ENCODE measurements at places on chromosomes 7 and 10. TPM values are rescaled to one million over a fixed set of nuclear protein-coding genes. Genes with fewer than 3 reads are reported as not detected.

DNA sequence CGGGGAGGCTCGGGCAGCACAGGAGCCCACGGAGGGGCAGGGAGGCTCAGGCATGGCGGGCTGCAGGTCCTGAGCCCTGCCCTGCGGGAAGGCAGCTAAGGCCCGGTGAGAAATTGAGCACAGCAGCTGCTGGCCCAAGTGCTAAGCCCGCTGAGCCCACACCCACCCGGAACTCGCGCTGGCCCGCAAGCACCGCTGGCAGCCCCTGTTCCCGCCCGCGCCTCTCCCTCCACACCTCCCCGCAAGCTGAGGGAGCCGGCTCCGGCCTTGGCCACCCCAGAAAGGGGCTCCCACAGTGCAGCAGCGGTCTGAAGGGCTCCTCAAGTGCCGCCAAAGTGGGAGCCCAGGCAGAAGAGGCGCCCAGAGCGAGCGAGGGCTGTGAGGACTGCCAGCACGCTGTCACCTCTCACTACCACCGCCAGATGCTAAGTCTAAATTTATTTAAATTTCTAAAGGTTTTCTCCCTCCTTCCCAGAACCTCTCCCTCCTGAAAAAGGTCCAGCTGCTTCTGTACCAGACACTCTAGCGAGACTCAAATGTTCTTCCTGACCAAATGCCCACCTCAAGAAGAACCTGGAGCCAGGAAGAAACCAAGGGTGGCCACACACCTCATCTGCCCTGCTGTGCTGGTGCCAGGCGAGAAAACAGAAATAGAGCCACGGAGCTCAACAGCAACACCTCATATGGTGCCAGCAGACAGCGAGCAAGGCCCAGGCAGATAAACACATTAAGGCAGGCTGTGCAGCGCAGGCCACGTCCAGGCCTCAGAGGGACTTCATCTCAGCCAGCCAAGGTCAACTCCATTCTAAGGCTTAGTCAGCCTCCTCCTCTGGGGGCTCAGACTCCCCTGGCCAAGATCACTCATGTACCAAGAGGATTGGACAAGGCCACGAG, 47.0 kb downstream of the KCNMA1 start:
- DNase-seq: no peak

- DNase-seq: no peak
These were observed 36.0 kb downstream of the DPYSL4 start for GRCh38 chr10:132222726-132223125.

Gene CDH23
- total RNA-seq: 5.9 TPM

Gene PTF1A
- not detected for total RNA-seq

Gene BUD23
- 203 TPM for total RNA-seq

DNA sequence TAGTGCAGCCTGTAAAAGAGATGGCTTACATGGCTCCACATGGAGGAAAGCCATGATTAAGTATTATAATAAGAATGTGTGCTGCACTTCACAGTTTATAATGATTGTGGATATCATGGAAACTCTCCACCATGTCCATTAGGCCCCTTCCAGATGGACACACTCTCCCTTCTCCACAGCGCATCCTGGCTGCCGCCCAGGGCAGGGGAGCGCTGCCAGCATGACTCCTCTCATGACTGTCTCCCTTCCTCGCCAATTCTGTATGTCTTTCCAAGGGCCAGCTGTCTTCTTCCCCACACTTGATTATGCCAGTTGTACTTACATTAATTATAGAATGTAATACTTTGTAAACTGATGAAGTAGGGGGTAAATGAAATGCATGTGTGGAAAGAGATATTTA, 259.3 kb upstream of the TMEM72 start:
- peak; percentile 65 for DNase-seq

GRCh38 chr10:50326757-50327701, 75.7 kb upstream of the ASAH2 start:
- peak; percentile 18 for DNase-seq

DNA sequence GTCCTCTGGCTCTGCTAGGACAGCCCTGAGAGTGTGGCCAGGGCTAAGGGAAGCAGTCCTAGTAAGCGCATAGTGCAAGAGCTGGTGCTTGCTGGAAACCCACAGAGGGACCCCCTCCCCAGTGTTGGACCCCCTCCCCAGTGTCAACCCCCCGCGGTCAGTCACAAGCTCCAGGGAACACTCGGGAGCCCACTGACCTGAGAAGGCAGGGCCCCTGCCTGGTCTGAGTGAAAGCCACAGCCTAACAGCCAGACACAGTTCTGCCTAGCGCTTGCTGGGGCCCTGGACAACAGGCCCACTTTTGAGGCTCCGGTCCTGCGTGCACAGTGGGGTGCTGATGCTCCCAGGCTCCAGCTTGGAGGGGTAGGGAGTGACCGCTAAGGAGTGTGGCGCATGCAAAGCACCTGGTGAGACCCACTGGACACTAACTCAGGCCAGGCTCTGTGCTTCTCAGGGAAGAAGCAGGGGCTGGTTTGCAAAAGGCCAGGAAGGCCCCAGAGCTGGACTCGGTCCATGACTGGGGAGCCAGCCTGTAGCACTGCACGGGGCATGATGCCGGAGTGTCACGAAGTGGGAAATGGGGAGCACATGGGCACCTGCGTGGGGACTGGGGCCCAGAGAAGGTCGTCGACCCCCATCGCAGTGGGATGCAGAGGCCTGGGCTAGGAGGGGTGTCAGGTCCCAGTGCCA, 175.8 kb upstream of the PPP2R2D start:
- no peak for DNase-seq

GRCh38 chr10:93386631-93387369, 95.3 kb downstream of the MYOF start:
- DNase-seq: no peak

DNA sequence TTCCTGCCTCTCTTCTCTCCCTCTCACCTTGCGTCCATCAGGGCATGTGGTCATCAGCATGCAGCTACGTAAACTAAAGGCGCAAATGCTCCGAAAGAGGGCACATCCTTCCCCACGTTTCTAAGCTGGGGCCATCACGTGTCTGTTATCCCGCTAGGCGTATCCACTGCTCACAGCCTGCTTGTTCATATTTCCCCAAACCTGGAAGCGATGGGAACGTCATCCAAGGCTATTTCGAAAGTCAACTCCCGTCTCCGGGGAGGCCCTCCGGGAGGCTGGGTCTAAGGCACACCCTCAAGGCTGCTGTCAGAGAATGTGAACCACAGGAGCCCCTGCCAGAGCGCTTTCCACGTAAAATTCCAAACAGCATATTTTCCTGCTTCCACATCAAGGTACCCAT, 199.2 kb downstream of the DIP2C start:
- no peak for DNase-seq

DNA sequence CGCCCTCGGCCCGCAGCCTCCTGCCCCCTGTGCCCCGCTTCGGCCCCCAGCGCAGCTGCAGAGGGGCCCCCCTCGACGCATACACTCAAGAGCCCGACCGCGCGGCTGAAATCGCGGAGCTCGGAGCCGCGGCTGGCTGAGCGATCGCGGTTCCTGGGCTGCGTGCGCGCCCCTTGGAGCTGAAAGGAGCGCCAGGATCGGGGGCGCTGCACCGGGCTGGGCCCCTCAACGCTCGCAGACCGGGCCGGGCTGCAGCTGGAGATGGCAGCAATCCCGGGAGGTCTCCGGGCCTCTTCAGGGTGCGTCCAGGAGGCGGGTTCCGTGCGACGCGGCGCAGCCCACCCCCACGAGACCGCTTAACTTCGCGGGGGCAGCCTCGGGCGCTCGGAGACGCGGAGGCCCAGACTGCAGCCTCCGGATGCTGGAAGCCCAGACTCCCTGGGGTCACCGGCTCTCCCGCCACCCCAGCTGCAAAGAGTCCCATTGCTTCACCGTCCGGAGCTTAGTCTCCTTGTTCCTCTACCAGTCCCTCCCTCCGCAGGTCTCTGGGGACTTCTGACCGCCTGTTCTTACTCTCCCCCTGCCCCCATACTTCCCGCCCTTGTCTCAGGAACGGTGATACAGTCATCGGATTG, 73.0 kb upstream of the LRRC4 start:
- peak; percentile 37 for DNase-seq

- DNase-seq: no peak
These were observed 611.2 kb downstream of the SDK1 start for GRCh38 chr7:3912291-3912690.

DNA sequence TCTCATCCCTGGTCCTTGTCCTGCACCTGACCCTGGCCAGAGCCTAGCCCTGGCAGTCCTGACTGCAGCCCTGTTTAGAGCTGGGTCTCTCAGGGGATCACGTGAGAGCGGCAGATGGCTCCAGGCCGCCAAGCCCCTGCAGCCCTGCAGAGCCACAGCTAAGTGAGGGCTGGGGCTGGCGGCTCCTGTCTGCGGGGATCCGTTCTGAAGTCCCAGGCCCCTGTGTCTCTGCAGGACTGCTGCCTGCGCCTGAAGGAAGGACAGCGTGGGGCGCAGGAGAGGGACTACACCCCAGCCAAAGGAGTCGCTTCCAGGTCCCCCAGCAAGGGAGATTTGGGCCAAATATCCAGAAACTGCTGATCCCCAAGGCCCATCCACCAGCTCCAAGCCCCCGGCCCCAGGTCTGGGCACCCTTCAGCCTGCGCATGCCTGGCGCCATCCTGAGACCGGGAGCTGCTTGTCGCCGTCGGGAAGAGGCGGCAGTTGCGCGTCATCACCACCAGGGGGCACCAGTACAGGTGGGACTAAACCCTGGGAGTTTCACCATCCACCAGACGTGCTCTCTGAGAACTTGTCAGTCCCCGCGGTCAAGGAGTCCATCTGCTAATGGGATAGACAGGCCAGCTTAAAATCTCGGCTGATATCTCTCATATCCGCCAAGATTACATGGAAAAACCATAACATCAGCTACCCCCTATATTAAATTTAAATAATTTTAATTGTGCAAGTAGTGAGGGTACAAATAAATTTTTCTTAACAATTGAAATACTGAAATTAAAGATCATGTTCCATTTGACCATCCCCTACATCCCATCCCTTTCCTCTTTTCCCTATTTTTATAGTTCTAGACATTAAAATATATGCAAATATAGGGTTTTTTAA, 25.1 kb upstream of the GHRHR start:
- DNase-seq: peak; percentile 76

DNA sequence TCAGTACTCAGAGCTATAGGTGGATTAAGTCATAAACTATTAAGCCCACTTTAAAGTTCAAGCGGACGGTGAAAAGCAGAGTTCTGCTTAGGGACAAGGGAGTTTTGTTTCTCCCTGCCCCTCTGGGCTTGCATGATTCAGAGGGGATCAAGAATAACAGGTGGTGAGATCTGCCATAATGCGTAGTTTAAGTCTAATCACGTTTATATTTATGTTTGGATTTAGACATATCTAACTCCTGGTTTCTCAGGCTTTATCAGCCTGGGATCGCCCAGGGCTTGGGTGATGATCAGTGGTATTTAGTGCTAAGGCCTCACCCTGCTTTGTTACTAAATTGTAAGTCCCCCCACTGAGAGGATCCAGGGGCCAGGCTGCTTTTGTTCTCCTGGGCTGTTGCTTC, 335.4 kb upstream of the NRP1 start:
- DNase-seq: no peak

Gene NPC1L1
- total RNA-seq: not detected

GRCh38 chr7:14394786-14395185, 405.3 kb upstream of the ETV1 start:
- no peak for DNase-seq

GRCh38 chr7:142353147-142354060, 95.5 kb upstream of the PRSS58 start:
- DNase-seq: no peak

DNA sequence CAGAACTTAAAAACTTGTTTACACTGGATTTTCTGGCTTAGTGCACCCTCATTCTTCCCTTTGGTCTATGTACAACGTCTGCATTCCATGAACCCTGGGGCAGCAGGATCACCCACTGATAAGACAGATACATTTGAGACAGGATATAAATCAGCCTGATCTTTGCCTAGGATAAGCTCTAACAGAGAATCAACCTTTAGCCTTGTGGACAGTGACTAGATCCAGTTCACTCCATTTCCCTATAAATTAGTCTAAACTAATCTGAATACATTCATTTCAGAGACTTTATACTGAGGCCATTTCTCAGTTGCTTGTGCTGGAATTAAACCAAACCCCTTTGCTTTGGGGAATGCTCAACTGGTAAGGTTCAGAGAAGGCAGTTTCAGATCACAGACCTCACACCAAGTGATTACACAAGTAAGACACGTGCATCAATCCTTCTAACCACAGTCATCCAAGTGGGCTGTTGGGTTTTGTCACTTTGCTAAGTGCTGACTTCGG, 639.8 kb upstream of the FZD8 start:
- DNase-seq: no peak

DNA sequence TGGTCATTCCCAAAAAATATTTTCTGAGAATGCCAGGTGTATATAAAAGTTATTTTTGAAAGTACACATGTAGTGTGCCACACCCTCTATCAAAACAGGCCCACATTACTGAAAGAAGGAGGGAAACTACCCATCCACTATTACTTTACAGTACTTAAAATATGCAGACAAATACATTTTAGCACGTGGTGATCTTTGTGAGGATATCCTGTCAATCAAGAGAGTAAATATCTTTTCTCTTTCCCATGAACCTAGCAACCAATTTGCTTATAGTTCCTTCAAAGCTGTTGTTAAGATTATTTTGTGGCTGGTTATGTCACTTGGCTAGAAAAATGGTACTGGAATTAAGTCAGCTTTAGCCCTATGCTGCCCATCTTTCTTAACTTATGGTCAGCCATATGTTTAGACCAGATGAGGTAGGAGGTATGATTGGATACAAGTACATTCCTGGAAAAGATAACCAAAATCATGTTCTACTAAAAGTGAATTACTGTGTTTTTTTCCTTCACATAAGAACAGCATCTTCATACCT, 70.1 kb downstream of the AUTS2 start:
- no peak for DNase-seq

DNA sequence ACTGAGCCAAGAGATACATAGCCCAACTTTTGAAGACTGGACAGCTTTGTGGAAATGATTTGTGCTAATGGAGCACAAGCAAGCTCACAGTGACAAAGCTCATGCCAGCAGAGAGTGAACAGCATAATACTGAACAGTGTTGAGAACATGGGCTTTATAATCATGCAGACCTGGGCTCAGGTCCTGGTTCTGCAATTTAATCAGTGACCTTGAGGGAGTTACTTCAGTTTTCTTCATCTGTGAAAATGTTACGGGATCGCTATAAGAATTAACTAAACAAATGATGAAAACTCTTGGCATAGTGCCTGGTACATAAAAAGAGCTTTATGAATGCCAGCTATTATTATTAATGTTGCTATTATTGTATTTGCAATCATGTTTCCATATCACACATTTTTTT, 690.5 kb upstream of the LRRN3 start:
- no peak for DNase-seq

- no peak for DNase-seq
These were observed 138.0 kb downstream of the CACNB2 start for GRCh38 chr10:18278181-18278580.

GRCh38 chr10:131050162-131050766, 261.3 kb downstream of the TCERG1L start:
- DNase-seq: no peak

GRCh38 chr7:140605337-140605736, 35.3 kb downstream of the DENND2A start:
- no peak for DNase-seq

Gene TRIM73
- 0.20 TPM for total RNA-seq

Gene LHFPL3
- not detected for total RNA-seq

Gene HGF
- not detected for total RNA-seq

Gene VPS41
- total RNA-seq: 28.7 TPM

Gene CADPS2
- total RNA-seq: 0.25 TPM
